Panc1 (cell line): ENCODE measurements at places on chromosomes 2 and 18. TPM values are rescaled to one million over a fixed set of nuclear protein-coding genes. Genes with fewer than 3 reads are reported as not detected.
A peak's percentile ranks its signal among the peaks of the same experiment; 100 is the strongest.

Gene PAIP2B
- 1.4 TPM for total RNA-seq

Gene SCN9A
- 0.10 TPM for total RNA-seq

Gene STK16
- 29.9 TPM for total RNA-seq

Gene DYSF
- 0.31 TPM for total RNA-seq

Gene MBD1
- total RNA-seq: 47.3 TPM

Gene CYB5A
- total RNA-seq: 51.3 TPM

Gene EVX2
- total RNA-seq: not detected

Gene FER1L5
- total RNA-seq: not detected

Gene TNFAIP6
- total RNA-seq: not detected

GRCh38 chr2:95208106-95208505 is 785 bp downstream of the ZNF892 start:
- peak overlapping the region; percentile 71 for H3K4me3 ChIP-seq
- DNase-seq: no peak

GRCh38 chr18:30439174-30439573 is 603.4 kb downstream of the DSC3 start:
- H3K27me3 ChIP-seq: no peaks in the 10 kb centered on the region
- DNase-seq: no peak
- H3K36me3 ChIP-seq: no peaks in the 10 kb centered on the region

- DNase-seq: no peak
- no peak overlapping the region for H3K27ac ChIP-seq
- H3K4me3 ChIP-seq: no peak overlapping the region
- H3K27me3 ChIP-seq: no peaks in the 10 kb centered on the region
- no peaks in the 10 kb centered on the region for H3K4me1 ChIP-seq
Measured at GRCh38 chr2:47535996-47536395, 133.0 kb downstream of the MSH2 start.

- no peaks in the 10 kb centered on the region for H3K4me1 ChIP-seq
- no peak for DNase-seq
- H3K27ac ChIP-seq: no peak overlapping the region
- H3K27me3 ChIP-seq: no peaks in the 10 kb centered on the region; the same call in 1 of the 2 replicates
- H3K36me3 ChIP-seq: no peaks in the 10 kb centered on the region
- no peak overlapping the region for H3K4me3 ChIP-seq
Measured at GRCh38 chr2:118979152-118979861, 37.3 kb downstream of the MARCO start.

- no peak overlapping the region for H3K27ac ChIP-seq
- H3K27me3 ChIP-seq: no peaks in the 10 kb centered on the region; the same call in 1 of the 2 replicates
- H3K4me1 ChIP-seq: no peaks in the 10 kb centered on the region
Measured at GRCh38 chr2:29881089-29881730, 40.2 kb downstream of the ALK start.

GRCh38 chr2:199744724-199745123 is 106.3 kb downstream of the FTCDNL1 start:
- no peak overlapping the region for H3K4me3 ChIP-seq
- no peaks in the 10 kb centered on the region; the same call in 1 of the 2 replicates for H3K27me3 ChIP-seq
- H3K4me1 ChIP-seq: no peaks in the 10 kb centered on the region

DNA sequence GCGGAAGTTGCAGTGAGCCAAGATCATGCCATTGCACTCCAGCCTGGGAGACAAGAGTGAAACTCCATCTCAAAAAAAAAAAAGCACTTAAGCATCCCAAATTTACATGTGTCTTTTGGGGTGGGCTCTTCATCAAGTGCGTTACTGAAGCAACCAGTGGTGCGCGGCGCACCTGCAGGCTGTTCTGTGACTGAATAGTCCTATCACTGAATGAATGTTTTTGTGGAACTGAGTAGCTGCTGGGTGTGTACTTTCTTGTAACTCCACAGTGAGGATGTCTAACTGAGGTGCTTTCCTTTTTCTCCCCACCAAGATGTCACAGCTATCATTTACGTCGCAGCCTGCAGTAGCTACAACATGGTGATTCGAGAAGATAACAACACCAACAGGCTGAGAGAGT is 17.0 kb downstream of the CHMP1B start:
- H3K27ac ChIP-seq: no peak overlapping the region
- no peaks in the 10 kb centered on the region for H3K36me3 ChIP-seq
- DNase-seq: no peak
- H3K4me3 ChIP-seq: no peak overlapping the region

GRCh38 chr2:70923378-70924015 is 12.2 kb upstream of the ATP6V1B1 start:
- no peaks in the 10 kb centered on the region for H3K36me3 ChIP-seq
- no peaks in the 10 kb centered on the region for H3K27me3 ChIP-seq
- H3K4me1 ChIP-seq: no peaks in the 10 kb centered on the region
- H3K27ac ChIP-seq: no peak overlapping the region
- no peak for DNase-seq

- no peak for DNase-seq
- H3K4me3 ChIP-seq: no peak overlapping the region
- H3K4me1 ChIP-seq: no peaks in the 10 kb centered on the region; the same call in 1 of the 2 replicates
- no peaks in the 10 kb centered on the region for H3K27me3 ChIP-seq
- H3K27ac ChIP-seq: no peak overlapping the region
Measured at GRCh38 chr2:190578158-190579057, 43.9 kb upstream of the NEMP2 start.

GRCh38 chr2:193966590-193966989 is 1690.4 kb upstream of the SLC39A10 start:
- no peaks in the 10 kb centered on the region; the same call in 1 of the 2 replicates for H3K4me1 ChIP-seq
- DNase-seq: no peak
- no peak overlapping the region for H3K4me3 ChIP-seq

DNA sequence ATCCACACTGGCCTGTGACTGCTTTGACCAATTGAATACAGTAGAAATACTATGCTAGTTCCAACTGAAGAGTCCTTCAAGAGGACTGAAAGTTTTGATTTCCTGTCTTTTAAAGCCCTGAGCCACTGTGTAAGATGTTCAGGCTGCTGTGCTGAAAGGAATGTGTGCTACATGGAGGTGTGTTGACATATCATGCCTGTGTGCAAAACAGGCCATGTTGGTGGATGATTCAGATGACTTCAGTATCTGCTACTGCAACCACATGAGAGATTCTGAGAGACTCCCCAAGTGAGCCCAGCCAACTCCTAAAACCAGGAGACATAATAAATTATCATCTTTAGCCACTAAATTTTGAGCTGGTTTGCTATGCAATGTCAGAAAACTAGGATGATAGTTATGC is 662.9 kb downstream of the ZEB2 start:
- no peak overlapping the region for H3K4me3 ChIP-seq
- no peaks in the 10 kb centered on the region for H3K36me3 ChIP-seq
- no peak overlapping the region for H3K27ac ChIP-seq
- no peak for DNase-seq

GRCh38 chr2:11080253-11081115 is 74.8 kb upstream of the SLC66A3 start:
- H3K4me3 ChIP-seq: no peak overlapping the region
- no peaks in the 10 kb centered on the region for H3K36me3 ChIP-seq
- no peak overlapping the region for H3K27ac ChIP-seq
- no peak for DNase-seq

- no peaks in the 10 kb centered on the region for H3K4me1 ChIP-seq
- no peak for DNase-seq
- no peak overlapping the region for H3K4me3 ChIP-seq
- no peak overlapping the region for H3K27ac ChIP-seq
- no peaks in the 10 kb centered on the region for H3K36me3 ChIP-seq
- no peaks in the 10 kb centered on the region for H3K27me3 ChIP-seq
Measured at GRCh38 chr2:118510807-118511206, 336.6 kb downstream of the EN1 start.

DNA sequence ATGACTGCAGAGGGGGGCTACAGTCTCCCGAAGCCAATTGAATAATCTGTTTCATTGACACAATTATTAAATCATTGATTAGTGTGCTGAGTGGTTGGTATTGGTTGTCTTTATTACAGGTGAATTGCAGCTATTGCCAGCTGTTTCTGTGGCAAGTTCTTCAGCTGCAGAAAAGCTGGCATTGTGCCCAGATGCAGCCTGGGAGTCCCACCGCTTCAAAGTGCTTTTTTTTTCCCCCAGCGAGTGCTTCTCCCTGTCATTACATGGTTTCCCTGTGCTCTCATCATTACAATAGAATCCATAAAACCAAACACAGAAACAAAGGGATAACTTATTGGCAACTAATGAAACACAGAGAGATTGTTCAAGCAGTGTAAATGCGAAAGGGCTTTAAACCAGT is 164.7 kb downstream of the GRB14 start:
- no peaks in the 10 kb centered on the region for H3K4me1 ChIP-seq
- no peak for DNase-seq
- no peak overlapping the region for H3K4me3 ChIP-seq

- no peaks in the 10 kb centered on the region; the same call in 1 of the 2 replicates for H3K4me1 ChIP-seq
- H3K27ac ChIP-seq: no peak overlapping the region
- no peaks in the 10 kb centered on the region for H3K27me3 ChIP-seq
- DNase-seq: no peak
- H3K4me3 ChIP-seq: peak overlapping the region; percentile 17; the same call in 1 of the 2 replicates
Measured at GRCh38 chr18:61582202-61582710, 249.0 kb downstream of the CDH20 start.

GRCh38 chr2:36578343-36579296 is 19.3 kb downstream of the FEZ2 start:
- H3K27ac ChIP-seq: peak overlapping the region; percentile 57
- no peaks in the 10 kb centered on the region for H3K27me3 ChIP-seq
- peaks cover 5% of the 10 kb centered on the region for H3K4me1 ChIP-seq
- no peak overlapping the region for H3K4me3 ChIP-seq

DNA sequence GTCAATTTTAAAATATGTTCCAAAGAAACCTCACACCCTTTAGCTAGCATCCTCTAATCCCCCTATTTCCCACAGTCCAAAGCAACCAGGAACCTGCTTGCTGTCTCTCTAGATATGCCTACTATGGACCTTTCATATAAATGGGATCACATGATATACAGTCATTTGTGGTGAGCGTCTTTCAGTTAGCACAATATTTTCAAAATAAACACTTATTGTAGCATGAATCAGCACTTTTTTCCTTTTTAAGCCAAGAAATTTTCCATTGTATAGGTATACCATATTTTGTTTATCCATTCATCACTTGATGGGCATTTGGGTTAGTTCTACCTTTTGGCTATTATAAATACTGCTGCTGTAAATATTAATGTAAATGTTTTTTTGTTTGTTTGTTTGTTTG is 223.0 kb upstream of the DOK6 start:
- H3K36me3 ChIP-seq: no peaks in the 10 kb centered on the region
- no peak overlapping the region for H3K4me3 ChIP-seq
- no peaks in the 10 kb centered on the region for H3K27me3 ChIP-seq
- H3K27ac ChIP-seq: no peak overlapping the region
- no peaks in the 10 kb centered on the region for H3K4me1 ChIP-seq

- H3K27me3 ChIP-seq: peaks cover 2% of the 10 kb centered on the region; the same call in 1 of the 2 replicates
- DNase-seq: no peak
- H3K36me3 ChIP-seq: no peaks in the 10 kb centered on the region
- H3K4me1 ChIP-seq: no peaks in the 10 kb centered on the region
- no peak overlapping the region for H3K27ac ChIP-seq
Measured at GRCh38 chr2:190052307-190052706, 10.2 kb downstream of the MSTN start.

GRCh38 chr2:231926761-231927565 is 767 bp upstream of the NPPC start:
- H3K4me3 ChIP-seq: peak overlapping the region; percentile 45
- no peaks in the 10 kb centered on the region for H3K36me3 ChIP-seq
- no peak overlapping the region for H3K27ac ChIP-seq
- DNase-seq: no peak
- peaks cover 4% of the 10 kb centered on the region; the same call in 1 of the 2 replicates for H3K4me1 ChIP-seq

DNA sequence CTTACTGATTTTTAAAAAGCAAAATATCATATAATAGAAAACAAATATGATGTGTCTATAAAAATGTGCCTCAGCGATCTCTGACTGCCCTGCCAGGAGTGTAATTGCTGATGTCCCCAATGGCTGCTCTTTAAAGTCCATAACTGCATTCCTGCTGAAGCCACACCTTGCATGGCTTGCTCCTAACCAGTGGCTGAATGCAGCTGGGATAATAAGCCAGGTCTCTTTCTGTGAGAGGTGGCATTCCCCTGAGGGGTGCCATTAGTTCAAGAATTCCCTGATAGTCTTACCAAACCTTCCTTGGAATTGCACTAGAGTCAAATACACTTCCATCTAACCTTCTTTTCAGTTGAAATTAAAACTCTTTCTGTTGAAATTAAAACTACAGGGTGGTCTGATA is 125.8 kb upstream of the ZNF804A start:
- no peaks in the 10 kb centered on the region for H3K4me1 ChIP-seq
- H3K27me3 ChIP-seq: no peaks in the 10 kb centered on the region
- no peak overlapping the region for H3K27ac ChIP-seq
- no peak overlapping the region for H3K4me3 ChIP-seq
- no peaks in the 10 kb centered on the region for H3K36me3 ChIP-seq

DNA sequence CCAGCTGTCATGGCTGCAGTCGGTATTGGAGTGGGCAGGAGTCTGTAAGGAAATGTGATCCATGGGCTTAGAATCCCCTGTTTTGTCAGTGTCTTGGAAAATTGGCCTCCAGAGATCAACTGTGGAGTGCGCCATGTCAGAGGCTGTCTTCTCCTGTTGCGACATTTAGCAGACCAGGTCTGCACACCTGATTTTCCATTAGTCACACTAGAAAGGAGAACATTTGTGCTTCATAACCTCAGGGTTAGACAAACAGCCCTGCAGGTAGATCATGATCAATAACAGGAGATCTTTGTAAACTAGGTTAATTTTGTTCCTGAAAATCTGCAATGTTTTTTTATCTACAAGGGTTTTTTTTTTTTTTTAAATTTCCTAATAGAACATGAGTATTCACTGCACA is 28.0 kb downstream of the LDLRAD4 start:
- no peak overlapping the region for H3K27ac ChIP-seq
- no peaks in the 10 kb centered on the region; the same call in 1 of the 2 replicates for H3K27me3 ChIP-seq
- H3K36me3 ChIP-seq: no peaks in the 10 kb centered on the region
- H3K4me3 ChIP-seq: no peak overlapping the region
- H3K4me1 ChIP-seq: no peaks in the 10 kb centered on the region
- DNase-seq: no peak

DNA sequence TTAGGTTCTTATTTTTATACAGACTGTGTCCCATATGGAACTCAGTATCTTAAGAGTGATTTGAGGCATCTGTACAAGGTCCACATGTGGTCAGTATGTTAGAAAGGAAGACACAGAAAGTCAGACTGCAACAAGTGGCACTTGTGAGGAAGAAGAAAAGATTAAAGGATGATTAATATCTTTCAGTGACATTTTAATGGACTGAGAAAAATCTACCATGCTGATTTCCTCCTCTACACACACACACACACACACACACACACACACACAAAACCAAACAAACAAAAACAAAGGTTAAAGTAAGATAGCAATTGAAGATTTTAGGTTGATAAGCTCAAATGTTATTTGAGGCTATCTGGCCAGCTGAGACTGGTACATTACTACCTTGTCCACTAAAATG is 94.5 kb upstream of the CHRNA1 start:
- no peak overlapping the region for H3K27ac ChIP-seq
- no peaks in the 10 kb centered on the region for H3K27me3 ChIP-seq
- no peak overlapping the region for H3K4me3 ChIP-seq
- H3K36me3 ChIP-seq: no peaks in the 10 kb centered on the region
- H3K4me1 ChIP-seq: no peaks in the 10 kb centered on the region

- DNase-seq: no peak
- no peak overlapping the region for H3K4me3 ChIP-seq
- H3K4me1 ChIP-seq: no peaks in the 10 kb centered on the region
- no peaks in the 10 kb centered on the region for H3K27me3 ChIP-seq
Measured at GRCh38 chr18:8762968-8763367, 57.6 kb downstream of the MTCL1 start.
